ELR (cell line): ENCODE measurements at places on chromosomes 3 and 15.

DNA sequence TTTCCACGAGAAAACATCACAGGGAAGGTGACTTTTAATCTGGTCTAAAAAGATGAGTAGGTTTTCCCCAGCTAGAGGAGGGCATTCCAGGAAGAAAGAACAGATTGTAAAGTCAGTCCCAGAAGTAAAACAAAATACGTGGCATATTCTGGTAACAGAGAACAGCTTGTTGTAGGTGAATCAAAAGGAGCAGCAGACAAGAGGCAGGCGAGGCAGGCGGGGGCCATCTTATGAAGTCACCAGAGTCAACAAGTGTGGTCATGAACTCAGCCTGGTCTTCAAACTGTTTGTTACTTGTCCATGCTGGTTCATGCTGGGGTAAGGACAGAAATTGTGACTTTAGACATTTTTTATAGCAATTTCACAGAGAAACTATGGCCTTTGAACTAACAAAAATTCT lies 4.0 kb upstream of the POPDC2 start:
- peak; percentile 14 for DNase-seq

- DNase-seq: no peak
Observed at GRCh38 chr3:157502916-157503595, at the start of gene VEPH1. VEPH1 (minus strand) TSS chr3:157503416; CDS start chr3:157495349, 8,067 bp downstream.

GRCh38 chr15:49148298-49148697 lies 7.1 kb downstream of the COPS2 start:
- DNase-seq: no peak

DNA sequence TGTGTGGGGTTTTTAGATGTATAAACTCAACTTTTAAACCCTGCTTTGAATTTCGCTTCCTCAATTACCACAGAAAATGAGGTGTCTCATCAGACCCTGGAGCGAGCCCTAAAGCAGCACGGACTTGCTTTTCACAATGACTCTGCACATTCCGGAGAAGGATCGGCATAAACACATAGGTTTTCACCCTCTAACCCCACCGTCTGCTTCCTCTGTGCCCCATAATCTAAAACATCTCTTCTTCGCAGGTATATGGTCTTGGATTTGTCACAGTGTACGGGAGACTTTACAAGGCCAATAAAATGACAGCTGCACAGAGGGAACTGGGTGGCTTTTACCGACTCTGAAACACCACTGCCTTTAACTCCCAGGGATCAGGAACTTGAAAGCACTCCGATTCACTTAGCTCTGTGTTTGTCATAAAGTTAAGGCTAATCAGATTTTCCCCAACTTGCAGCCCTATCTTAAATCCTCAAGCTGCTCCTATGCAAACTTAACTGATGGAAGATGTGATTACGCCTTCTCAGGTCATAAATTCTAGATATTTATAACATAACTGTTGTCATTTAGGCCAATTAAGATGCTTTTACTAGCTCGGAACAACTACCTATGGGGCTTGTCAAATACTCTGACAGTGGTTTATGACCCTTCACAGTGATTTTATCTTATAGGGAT lies 133.4 kb upstream of the WNT5A start:
- DNase-seq: peak; percentile 92

GRCh38 chr3:127081001-127081720 lies 98.2 kb downstream of the PLXNA1 start:
- DNase-seq: no peak

DNA sequence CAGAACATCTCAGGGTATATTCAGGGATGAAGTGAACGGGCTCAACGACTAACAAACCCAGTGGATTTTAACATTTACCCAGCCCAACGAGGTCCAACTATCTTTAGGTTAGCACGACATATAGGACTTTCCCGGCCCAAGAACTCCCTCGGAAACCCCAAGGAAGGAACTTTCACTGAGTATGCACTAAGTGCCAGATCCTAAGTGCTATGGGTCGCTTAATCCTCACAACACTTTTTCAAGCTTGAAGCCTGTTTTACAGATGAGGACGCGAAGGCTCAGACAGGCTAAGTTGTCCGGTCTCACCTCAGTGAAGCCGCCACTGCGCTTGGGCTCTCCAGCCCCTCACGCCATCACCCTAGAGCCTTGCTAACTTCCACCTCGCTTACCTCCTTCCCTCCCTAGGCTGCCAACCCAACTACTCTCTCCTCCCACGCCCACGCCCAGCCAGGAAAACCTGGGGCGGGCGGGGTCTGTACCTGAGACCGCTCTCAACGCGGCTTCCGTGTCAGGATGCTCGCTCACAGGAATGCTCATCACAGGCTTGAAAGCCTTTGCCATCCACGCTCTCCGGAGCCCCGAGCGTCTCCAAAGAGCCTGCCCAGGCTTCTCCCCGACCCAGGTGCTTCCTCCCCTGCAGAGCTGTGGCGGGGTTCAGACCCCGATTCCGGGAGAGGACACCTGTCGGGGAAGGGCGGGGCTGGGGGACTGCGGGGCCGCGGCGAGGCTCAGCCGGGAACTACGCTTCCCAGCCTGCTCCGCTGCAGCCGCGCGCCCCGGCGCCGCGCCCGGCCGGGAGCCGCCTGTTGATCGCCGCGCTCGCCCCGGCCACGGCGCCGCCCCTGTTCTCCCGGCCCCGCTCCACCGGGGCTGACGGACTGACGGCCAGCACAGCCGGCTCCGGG lies at the start of gene TMOD2:
Gene TMOD2, plus strand, starts transcription at position 806 of the 905 bp plus-strand sequence. CDS start 14,845 bp downstream, outside the sequence.
- DNase-seq: peak; percentile 37

GRCh38 chr15:38509152-38509551 lies 55.2 kb downstream of the FAM98B start:
- DNase-seq: no peak

- DNase-seq: peak; percentile 38
Observed at GRCh38 chr3:111910806-111911205, 51.7 kb downstream of the PHLDB2 start.

GRCh38 chr3:148211725-148212124 lies 486.0 kb upstream of the AGTR1 start:
- DNase-seq: peak; percentile 52

- DNase-seq: no peak
Observed at GRCh38 chr3:23435904-23436303, 232.8 kb downstream of the UBE2E2 start.

- DNase-seq: no peak
Observed at GRCh38 chr15:69450968-69451695, 1.5 kb upstream of the RPLP1 start.

DNA sequence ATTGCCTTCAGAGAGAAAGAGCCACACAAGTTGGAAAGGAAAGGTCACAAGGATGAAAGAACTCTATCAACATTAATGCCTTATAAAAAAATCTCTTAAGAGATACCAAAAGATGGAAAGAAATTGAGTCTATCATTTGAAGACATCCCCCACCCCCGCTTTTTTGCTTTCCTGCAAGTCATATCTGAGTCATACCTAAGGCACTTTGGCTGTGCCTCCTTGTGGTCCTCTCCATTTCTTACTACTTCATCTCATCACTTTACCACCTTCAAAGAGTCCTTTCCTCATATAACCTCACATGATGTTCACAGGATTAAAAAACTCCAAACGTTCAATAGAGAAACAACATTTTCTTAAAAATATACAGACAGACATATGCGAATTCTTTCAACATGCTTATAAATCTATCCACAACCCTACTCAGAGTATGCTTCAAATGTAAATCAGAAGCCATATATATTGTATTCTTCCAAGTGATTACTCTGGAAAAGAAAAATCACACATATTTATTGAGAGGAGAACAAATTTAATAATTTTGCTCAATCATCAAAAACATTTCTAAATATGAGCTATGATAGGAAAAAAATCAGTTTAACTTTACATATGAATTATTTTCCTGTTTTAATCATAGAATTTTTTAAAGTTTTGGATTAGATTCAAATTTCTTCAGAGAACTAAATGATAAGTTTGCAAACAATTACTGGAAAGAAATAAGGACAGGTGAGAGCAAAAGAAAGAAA lies 1003.9 kb upstream of the CFAP20DC start:
- no peak for DNase-seq

GRCh38 chr3:139120086-139121056 lies 75.7 kb upstream of the PRR23C start:
- peak; percentile 84 for DNase-seq

- no peak for DNase-seq
Observed at GRCh38 chr3:126186271-126186670, 5.9 kb upstream of the ALDH1L1 start.

GRCh38 chr15:69021895-69022294 lies 7.4 kb downstream of the NOX5 start:
- DNase-seq: no peak

DNA sequence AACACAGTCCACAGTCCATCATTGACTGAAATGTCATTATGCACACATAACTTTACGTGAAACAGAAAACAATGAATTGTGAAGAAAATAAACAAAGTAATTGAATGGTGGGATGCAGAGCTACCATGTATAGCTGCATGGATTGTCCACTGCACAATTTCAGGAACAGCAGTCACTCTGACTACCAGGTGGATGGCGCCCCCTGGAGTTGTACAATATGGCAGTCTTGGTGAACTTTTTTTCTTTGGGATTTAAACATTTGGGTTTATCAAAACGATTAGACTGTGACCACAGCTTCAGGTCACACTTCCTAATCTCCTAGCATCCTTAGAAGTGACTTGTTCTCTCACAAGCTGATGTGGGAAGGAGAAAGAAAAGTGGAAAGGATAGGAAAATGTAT lies 48.9 kb upstream of the TCF12 start:
- peak; percentile 32 for DNase-seq

GRCh38 chr3:29565236-29565635 lies 284.4 kb downstream of the RBMS3 start:
- DNase-seq: no peak

- DNase-seq: no peak
Observed at GRCh38 chr3:138473391-138473790, 39.0 kb downstream of the ESYT3 start.

- DNase-seq: no peak
Observed at GRCh38 chr3:39241561-39241960, 38.3 kb downstream of the CX3CR1 start.

DNA sequence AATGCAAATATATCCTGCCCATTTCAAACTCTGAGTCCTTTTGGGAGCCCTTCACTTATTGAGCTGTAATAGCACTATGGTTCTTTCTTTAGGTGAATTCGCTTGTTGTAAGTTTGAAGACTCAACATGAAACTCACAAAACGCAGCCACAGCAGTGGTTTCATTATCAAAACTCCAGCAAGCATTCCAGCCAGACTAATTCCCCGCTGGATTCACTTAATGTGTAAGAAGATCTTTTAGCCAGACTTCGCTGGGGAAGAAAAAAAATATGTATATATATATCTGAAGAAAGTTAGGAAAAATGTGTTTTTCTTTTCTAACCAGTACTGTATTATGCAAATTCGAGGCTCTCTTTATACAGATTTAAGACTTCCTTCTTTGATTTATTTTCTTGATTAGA lies 241.1 kb downstream of the WNT5A start:
- no peak for DNase-seq

DNA sequence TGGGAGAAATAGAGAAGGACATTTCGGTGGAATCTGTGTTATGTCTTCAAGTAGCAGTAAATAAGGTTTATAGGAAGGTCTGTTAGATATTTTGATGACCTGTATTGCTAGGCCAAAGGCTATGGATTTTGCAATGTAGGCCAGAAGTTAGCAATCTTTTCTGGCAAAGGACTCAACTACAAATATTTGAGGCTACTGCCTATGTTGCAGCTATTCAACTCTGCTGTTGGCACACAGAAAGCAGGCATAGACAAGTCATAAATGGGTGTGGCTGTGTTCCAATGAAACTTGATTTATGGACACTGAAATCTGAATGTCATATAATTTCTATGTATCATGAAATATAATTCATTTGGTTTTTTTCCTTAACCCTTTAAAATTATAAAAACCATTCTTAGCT lies 438.7 kb upstream of the C2CD4B start:
- no peak for DNase-seq

DNA sequence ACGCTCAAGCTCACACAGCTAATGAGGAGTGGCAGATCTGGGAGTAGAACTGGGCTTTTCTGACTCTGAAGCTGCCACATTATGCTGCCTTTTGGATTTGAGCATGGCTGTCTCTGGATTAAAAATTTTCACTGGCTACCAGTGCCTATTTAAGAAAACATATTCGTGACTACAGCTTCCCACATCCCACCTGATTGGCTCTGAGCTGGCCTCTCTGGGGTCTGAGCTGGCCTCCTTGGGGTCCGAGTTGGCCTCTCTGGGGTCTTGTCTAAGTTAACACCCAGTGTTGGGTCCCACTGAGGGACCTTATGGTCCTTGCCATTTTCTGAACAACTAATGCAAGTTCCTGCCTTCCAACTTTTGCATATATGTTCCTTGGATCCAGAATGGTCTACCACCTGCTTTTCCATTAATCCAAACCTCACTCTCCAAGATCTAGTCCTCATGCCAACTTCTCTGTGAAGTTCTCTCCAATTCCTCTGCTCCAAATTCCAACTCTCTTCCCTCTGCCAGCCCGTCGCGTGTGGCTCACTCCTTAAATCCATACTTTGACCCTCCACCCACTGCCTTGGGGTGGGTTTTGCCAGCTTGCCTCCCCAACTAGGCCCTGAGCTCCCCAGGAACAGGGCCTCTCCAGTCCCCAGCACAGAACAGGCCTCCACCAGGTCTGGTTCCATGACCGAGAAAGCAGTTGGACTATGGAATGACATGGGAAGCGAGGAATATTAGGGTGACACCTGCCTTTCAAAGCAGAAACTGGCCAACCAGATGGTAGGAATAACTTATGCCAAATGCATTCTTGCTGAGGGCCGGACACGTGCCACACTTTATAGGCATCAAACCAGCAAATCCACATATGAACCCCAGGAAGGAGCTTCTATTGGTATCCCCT lies 42.5 kb downstream of the ATP2B2 start:
- no peak for DNase-seq

DNA sequence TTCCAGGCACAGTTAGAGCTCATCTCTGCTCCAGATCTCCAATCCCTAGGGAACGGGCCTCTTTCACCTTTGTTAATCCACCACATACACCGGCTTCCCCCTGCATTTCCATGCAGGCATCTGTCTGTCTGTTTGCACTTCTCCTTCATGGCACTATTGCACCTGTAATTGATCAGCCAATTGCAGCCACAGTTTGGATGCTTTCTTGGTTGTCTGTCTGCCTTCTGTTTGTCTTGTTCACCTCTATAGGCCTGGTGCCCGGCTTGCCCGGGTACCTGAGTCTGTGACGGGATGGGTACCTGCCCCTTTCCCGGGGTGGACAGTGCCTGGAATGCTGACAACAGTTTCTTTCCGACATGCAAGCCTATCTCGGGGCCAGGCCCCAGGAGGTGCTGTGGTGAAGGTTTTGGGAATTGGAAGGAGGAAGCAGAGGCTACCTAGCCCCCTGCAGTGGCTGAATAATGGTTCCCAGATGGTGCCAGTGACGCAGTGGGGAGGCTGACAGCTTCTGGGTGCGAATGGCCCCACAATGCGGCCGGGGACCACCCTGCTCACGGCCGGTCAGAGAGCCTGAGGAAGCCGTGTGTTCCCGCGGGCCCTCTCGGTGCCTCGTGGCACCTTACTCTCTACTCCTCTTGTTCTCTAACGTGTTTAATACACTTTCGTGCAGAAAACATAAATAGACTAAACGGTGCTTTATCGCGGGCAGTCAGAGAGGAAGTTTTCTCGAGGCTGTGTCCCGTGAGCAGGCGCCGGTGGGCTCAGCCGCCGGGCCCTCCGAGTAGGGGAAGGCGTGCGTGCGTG lies 31.3 kb upstream of the RAB6B start:
- no peak for DNase-seq
